ENCODE measurements at places on chromosomes 12 and 14.

DNA sequence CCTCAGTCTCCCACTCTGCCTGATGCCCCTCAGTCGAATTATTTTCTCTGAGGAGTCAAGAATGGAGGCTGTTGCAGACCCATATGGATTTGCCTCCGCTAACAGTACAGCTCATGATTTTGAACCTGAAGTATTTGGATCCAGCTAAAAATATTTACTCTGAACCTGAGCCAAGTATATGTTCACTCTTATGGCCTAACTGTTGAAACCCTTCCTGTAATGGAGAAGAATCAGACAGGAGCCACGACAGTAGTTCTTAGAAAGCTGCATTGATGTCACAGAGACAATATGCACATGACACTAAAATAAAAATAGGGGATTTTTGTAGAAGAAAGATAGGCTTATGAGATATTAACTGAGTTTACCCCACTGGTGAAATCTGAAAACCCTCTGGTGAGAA, 1128.3 kb upstream of the FLRT2 start:
- DNase-seq, result no peak

GRCh38 chr14:75849300-75849895, 132.4 kb downstream of the TGFB3 start:
- no peak for DNase-seq

DNA sequence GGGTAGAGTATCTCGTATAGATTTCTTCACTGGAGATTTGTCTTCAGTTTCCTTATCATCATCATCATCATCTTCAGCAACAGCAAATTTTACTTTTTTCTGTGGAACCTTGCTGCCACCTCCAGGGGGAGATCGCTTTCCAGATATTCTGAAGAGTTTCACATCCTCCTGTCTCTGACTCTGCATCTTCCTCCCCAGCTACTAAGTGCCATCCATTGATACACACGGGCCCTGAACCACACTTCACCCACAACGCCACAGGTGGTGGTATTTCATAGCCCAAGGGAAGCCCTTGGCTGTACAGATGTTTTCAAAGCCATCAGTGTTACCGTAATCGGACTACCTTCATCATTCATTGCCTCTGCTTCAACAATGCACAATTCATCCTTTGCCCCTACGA, 82.2 kb downstream of the PPP2R5C start:
- no peak for DNase-seq

DNA sequence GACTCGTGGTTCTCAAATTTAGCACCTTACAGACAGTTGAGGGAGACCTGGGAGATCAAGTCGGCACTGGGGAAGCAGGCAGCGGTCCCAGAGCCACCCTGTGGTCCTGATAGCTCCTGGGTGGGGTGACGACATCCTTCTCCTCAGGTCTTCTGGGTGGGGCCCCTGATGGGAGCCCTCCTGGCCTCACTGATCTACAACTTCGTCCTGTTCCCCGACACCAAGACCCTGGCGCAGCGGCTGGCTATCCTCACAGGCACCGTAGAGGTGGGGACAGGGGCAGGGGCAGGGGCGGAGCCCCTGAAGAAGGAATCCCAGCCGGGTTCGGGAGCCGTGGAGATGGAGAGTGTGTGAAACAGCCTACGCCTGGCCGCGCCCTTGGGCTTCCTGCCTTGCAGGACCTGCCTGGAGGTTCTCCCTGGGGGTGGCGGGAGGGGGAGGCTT, 2.6 kb downstream of the AQP6 start:
- DNase-seq, result no peak

GRCh38 chr14:105107351-105107750, 42.1 kb upstream of the GPR132 start:
- DNase-seq, result no peak
